ENCODE measurements at places on chromosomes 2 and 18. TPM values are rescaled to one million over a fixed set of nuclear protein-coding genes. Genes with fewer than 3 reads are reported as not detected.

Gene SFTPB
- total RNA-seq = not detected

Gene GAL3ST2
- not detected for total RNA-seq

Gene SATB2
- total RNA-seq = 0.85 TPM

Gene GNLY
- total RNA-seq = not detected

Gene LYPD6B
- total RNA-seq = not detected

Measured in dermis blood vessel endothelial cell (primary cell).